ENCODE measurements at places on chromosomes 2 and 18.
A peak's percentile ranks its signal among the peaks of the same experiment; 100 is the strongest.

DNA sequence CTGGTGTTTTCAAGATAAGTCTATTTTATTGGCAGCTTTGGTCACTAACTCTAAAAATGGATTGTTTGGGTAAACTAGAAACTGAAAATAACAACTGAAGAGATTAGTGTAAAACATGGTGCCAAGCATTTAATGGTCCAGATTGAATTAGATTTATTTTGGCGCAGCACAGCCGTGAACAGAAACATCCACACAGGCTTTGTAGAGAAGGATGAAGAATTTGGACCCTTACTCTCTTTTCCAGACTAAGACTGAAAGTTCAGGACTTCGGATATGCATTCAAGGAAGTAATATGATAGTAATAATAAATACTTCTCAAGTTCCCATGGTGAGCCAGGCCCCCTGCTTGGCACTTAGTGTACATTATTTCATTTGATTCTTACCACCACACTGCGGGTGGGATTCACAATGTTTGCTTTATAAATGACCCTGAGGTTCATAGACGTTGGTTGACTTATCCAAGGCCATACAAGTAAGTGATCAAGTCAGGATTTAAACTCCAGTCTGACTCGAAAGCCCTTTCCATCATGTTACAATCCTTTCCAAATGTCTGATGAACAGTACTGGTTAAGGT is 54.2 kb upstream of the ITGB6 start:
- no peak for DNase-seq

DNA sequence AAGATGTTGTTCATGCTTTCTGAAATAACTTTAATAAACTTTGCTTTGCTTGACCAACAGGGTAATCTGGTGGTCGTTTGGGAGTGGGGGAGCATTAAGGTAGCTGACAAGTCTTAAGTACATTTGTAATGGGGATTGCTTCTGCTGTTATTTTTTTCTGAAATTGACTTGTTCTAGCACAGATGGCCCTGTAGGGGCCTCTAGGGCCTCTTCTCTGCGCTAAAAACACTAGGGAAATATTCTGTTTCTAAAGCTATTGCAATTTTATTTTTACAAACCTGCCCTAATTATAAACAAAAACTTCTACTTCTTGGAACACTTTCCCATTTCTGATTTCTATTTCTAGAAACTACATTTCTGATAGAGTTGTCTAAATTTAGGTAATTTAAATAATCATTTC is 191.3 kb upstream of the KCNJ3 start:
- no peak for DNase-seq

DNA sequence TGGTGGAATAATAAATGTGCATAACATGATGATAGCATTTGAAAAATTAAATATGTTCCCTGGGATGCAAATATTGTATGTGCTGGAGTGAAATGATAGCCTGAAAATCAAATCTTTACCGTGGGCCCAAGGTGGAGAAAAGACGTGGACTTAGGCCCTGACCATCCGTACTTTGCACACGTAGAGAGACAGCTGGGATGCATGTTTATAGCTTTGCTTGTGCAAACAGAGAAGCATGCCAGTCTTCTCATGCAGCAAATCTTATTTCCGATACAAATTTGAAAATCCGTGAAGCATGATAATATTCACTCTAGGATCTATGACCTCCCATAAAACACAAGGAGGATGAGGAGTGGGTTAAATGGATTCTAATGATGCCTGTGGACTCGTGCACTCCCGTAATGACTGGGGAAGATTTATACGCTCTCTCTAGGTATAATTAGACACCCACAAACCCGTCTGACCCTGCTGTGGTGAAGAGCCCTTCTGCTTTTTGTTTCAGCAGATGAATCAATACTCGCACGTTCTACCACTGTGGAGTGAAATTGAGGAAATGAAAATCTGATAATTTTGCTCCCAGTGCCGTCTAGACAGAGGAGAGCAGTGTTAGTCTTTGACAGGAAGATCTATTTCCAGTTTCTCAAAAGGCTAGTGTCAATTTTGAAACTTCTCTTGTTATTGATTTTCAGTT is 810.3 kb upstream of the SALL3 start:
- no peak for DNase-seq

- DNase-seq, result no peak
Observed at GRCh38 chr2:20350041-20350712, 467 bp downstream of the PUM2 start.

DNA sequence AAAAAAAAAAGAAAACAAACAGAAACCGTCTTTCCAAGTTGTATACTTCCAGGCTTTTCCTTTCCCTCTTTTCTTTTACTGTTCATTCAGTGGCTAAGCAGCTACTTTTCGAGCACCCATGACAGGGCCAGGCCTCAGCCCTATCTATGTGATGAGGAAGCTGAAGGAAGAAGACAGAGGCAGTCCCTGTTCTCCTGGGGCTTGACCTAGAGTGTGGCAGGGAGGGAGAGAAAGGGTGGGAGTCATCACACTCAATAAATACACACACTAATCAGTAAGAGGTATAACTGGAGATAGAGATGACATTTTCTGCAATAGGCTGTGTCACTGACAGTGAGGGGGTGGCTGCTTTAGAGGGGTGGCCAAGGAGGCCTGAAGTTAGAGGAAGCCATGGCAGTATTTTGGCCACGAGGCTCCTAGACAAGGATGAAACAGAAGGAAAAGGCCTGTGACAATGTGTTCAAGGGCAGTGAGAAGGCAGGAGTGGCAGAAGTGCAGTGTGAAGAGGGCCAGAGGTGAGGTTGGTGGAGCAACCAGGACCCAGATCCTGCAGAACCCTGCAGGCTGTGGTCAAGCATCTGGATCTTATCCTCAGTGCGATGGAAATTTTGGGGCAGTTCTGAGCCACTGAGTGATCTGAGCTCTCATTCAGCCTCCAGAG is 131.8 kb upstream of the TTC39C start:
- DNase-seq, result no peak

DNA sequence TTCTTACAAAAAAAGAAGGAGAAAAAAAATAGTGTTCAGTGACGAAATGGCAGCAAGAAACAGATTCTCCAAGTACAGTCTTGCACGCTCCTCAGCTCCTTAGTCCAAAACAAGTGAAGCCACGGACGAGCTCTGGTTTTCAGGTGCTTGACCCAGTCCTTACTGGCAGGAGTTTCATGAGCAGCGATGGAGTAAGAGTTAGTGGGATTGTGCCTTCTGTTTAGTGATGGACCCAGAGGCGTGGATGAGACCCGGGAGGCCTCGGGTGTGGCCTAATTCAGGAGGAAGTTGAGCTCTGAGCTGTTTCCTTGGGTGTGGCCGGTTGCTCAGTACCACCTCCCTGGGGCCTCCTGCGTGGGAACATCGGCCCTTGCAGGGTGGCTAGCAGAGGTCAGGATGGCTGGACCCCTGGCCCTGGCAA is 52.0 kb downstream of the KIF5C start:
- no peak for DNase-seq

- DNase-seq, result no peak
Observed at GRCh38 chr18:26293982-26294381, 67.7 kb downstream of the TAF4B start.

GRCh38 chr18:41532344-41533086 is 422.5 kb upstream of the PIK3C3 start:
- no peak for DNase-seq

GRCh38 chr2:109256111-109256510 is 127.1 kb downstream of the SH3RF3 start:
- DNase-seq, result no peak

DNA sequence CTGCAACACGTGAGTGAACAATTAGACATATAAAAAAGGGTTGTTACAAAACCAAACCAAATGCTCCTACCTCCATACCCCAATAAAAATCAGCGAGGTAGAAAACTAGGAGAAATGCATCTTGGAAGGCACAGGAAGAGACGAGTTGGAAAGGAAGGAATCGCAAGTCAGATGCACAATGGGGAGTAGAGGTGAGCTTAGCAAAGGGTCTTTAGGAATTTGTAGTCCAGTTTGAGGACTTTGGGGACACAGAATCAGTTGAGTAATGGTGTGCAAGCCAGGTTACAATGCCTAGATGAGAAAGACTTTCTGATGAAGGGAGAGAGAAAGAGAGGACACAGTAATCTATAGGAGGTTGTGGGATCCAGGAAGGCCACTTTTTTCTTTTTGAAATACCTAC is 35.7 kb downstream of the XRCC5 start:
- no peak for DNase-seq

DNA sequence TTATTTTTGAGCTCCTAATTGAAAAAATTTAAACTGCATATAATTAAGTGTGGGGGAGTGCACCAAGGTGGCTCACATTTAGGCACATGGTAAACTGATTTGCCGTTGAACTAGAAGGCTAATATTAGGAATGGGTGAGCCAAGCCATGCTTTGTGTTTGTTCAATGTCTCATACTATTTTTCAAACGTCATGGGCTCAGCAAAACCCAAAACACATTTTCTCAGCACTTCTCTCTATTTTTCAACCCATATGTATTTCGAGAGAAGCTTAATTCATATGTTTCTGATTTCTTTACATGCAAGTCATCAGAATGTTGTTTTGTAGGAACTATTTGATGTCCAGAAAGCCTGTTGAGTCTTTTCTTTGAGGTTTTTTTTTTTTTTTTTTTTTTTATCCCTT is 291.2 kb downstream of the TCF4 start:
- no peak for DNase-seq

- no peak for DNase-seq
Observed at GRCh38 chr18:6661692-6662415, 67.7 kb upstream of the ARHGAP28 start.

DNA sequence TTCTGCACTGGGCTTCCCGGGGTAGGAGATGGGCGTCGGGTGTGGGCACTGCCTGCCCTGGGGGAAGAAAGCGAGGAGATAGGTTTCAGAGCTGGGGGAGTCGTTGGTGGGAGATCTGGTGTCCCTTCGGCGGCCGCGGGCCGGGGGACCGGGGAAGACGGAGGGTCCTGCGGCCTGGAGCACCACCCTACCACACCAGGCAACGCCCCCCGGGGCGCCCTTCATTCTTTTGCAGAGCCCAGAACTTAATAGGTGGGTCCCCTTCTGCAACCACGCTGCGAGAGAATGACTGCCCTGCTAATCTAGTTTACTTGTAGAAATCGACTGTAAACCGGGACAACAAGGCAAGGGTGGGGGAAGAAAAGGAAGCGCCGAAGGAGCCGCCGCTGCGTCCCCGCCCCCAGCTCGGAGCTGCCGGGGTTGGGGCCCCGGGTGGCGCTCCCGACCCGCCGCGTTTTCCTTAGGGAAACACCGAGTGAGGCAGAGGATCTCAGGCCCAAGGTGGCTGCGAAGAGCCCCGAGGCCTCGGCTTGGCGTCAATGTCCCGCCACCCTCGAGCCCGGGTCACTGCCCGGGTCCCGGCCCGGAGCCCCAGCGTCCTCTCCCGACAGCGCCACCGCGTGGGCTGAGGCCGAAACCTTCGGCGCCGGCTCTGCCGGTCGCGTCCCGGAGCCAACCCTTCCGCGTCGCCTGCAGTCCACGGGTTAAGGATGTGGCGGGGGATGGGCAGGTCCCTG is 5.4 kb upstream of the SATB2 start:
- DNase-seq, result no peak

- DNase-seq, result no peak
Observed at GRCh38 chr2:8440029-8440778, 241.7 kb upstream of the ID2 start.

- DNase-seq, result peak; percentile 42
Observed at GRCh38 chr2:109213646-109214433, 84.8 kb downstream of the SH3RF3 start.

- DNase-seq, result no peak
Observed at GRCh38 chr2:128053331-128053730, 25.5 kb upstream of the SAP130 start.

DNA sequence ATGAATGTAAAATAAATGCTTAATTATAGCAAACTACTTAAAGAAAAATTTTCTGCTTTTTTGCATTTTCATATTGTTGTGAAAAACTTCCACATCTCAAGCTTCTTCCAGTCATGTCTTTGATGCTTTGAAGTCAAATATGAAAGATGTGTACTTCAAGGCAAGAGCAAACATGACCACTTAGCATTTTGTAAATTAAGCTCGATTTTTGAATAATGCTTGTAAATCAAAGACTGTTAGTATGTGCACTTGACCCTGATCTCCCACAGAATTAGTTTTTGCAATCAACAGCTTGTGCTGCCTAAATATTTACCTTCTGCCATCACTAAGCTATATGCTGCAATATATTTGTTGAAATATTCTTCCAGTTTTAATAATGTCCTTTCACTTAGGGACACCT is 486.1 kb upstream of the ID2 start:
- no peak for DNase-seq

DNA sequence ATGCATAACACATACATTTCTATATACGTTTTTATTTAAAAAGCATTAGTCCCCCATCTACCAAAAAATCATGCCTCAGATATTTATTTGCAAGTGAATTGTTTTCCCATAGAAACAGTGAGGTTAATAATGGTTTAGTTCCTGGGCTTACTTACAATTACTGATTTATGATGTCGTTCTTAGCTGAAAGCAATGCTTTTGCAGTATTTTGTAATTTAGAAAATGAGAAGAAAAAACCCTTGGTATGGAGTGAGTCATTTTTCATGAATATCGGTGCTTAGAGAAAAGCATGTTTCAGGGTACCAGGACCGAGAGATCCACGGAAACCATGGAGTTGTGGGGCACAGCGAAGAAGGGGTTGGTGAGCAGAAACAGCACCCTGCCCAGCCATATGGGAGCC is 12.0 kb upstream of the CDK15 start:
- no peak for DNase-seq

- no peak for DNase-seq
Observed at GRCh38 chr18:148841-149240, 9.5 kb upstream of the USP14 start.

DNA sequence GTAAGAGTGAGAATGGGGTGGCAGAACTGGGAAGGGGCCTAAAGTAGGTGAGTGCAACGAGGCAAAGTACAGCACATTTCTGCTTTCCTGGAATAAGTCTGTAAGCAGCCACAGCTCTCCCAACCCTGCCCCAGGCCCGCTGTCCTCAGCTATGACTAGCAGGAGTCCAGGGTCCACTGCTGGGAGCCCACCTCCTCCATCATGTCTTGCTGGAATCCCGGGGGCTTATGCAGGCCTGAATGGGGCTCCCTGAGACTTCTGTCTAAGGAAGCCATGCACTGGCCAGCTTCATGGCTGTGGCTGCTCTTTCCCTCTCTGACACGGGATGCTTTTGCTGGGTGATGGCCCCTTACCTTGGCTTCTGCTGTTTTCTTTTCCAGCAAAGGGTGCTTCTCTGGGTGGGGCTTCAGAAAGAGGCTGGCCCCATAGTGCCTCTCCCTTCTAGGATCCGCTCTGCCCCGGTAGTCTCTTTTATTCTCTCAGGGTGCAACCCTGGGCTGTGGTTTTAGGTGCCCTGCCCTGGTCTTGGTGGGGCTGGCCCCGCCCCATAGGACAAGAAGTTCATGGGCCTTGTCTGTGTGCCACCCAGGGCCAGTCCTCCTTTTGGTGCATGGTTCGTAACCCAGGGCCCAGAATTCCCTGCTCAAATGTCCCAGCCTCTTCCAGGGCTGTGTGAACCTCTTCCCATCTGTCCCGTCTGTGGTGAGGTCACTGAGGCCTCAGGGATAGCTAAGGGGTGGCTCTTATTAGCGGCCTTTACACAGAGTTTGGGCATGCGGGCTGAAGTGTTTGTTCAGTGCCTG is 33.8 kb upstream of the POLE4 start:
- no peak for DNase-seq

Measured in activated CD8-positive, alpha-beta memory T cell treated with anti-CD3 and anti-CD28 coated beads for 1 hour (primary cell).